ENCODE measurements at places on chromosomes 7 and 10.
A peak's percentile ranks its signal among the peaks of the same experiment; 100 is the strongest.

GRCh38 chr7:132480534-132480933 is 95.7 kb downstream of the PLXNA4 start:
- DNase-seq, result no peak

GRCh38 chr7:70846208-70846607 is 285.7 kb upstream of the GALNT17 start:
- DNase-seq, result no peak

DNA sequence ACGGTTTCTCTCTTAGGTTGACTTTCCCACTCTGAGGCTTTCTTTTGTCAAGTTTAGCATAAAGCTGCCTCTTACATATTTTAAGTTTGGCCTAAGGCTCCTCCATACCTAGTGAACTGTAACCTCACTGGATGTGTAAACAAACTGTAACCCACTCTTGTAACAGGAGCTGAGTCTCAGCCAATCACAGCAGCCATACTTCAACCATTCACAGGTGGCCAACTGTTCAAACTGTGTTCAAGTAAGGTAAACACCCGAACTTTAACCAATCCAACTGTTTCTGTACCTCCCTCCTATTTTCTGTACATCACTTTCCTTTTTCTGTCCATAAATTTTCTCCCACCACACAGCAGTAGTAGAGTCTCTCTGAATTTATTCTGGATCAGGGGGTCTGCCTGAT is 7.7 kb upstream of the NRBF2 start:
- no peak for DNase-seq

GRCh38 chr10:74234569-74234968 is 83.5 kb downstream of the ADK start:
- peak; percentile 18 for DNase-seq

GRCh38 chr10:72846238-72846637 is 47.3 kb upstream of the OIT3 start:
- peak; percentile 44 for DNase-seq

DNA sequence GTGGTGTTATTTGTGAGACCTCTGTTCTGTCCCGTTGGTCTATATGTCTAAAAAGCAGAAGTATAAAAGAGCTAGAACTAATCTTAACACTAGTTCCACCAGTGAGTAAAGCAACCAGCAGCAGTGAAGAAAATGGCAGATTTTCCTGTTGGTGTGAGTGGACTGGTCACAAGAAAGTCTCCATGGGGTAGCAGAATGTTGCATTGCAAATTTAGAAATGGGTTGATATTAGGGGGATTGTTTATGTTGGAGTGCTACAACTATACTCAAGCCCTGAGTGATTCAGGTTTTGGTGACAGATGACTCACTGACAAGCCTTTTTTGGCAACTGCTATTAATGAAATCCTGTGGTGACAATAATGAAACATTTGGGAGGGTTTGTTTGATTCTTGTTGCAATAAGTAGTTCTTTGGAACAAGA is 5.6 kb downstream of the AVL9 start:
- peak; percentile 49 for DNase-seq

DNA sequence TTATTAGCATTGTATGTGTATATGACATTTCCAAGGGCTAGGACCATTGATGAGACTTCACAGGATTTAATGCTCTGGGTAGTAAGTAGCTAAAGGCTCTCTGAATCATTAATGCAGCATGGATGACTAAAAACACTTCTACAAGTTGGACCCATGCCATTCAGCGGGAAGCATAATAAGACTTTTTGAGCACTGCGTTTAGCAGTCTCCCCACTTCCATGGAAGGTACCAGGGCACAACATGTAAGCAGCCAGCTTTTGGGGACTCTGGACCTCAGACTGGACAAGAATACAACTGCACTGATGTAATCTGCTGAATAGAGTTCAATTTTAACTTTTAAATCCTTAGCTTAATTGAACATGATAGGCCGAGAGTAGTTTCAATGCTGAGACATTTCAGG is 191.7 kb upstream of the IMMP2L start:
- no peak for DNase-seq

- no peak for DNase-seq
Measured at GRCh38 chr10:97180363-97180755, 5.4 kb downstream of the SLIT1 start.

Measured in fibroblast of villous mesenchyme (primary cell).